Subcutaneous preadipocyte (primary cell): ENCODE measurements at places on chromosomes 12 and 14. TPM values are rescaled to one million over a fixed set of nuclear protein-coding genes. Genes with fewer than 3 reads are reported as not detected.

Gene NDRG2
- 1.1 TPM in 1 of 2 replicates, not detected in the other for total RNA-seq

Gene BHLHE41
- total RNA-seq: 1.1 and 3.7 TPM in 2 replicates

Gene RNF212B
- total RNA-seq: not detected in 2 replicates

Gene HCAR3
- total RNA-seq: not detected in 2 replicates

Gene ESR2
- under 0.01 TPM in 1 of 2 replicates, not detected in the other for total RNA-seq

Gene WSCD2
- total RNA-seq: not detected in 2 replicates

Gene FGF6
- not detected in 2 replicates for total RNA-seq

Gene SNAPC1
- 10.0 and 11.8 TPM in 2 replicates for total RNA-seq

Gene USP15
- 58.1 and 60.8 TPM in 2 replicates for total RNA-seq

Gene EML5
- under 0.01 TPM in 1 of 2 replicates, not detected in the other for total RNA-seq

Gene MANSC4
- total RNA-seq: not detected in 2 replicates

Gene OR4Q3
- not detected in 2 replicates for total RNA-seq

Gene ATL1
- 2.0 and 5.5 TPM in 2 replicates for total RNA-seq

Gene ITGB7
- total RNA-seq: 0.78 and 1.1 TPM in 2 replicates

Gene OR6C65
- not detected in 2 replicates for total RNA-seq

Gene CLEC14A
- total RNA-seq: 0.20 TPM in 1 of 2 replicates, not detected in the other

Gene PLEKHG7
- total RNA-seq: not detected in 2 replicates

Gene GDF3
- not detected in 2 replicates for total RNA-seq

Gene SLC6A13
- total RNA-seq: under 0.01 TPM in 1 of 2 replicates, not detected in the other

Gene MYRFL
- not detected in 2 replicates for total RNA-seq

Gene ADGRD1
- total RNA-seq: 0.39 and 1.5 TPM in 2 replicates

Gene GYS2
- total RNA-seq: not detected in 2 replicates

Gene CDK17
- total RNA-seq: 64.3 and 73.3 TPM in 2 replicates

Gene LRFN5
- total RNA-seq: 1.4 and 6.6 TPM in 2 replicates

Gene BBOF1
- total RNA-seq: 4.3 and 6.2 TPM in 2 replicates

Gene FLVCR2
- total RNA-seq: 4.0 and 5.9 TPM in 2 replicates

Gene ADAM21
- total RNA-seq: 0.37 and 0.39 TPM in 2 replicates

Gene RNU7-1
- not detected in 2 replicates for total RNA-seq

Gene HOXC13
- total RNA-seq: not detected in 2 replicates

Gene HOXC6
- 2.9 and 3.7 TPM in 2 replicates for total RNA-seq

Gene RIC8B
- total RNA-seq: 9.2 and 10.9 TPM in 2 replicates

Gene UTP20
- total RNA-seq: 25.7 and 42.8 TPM in 2 replicates

Gene TMX1
- 53.6 and 64.3 TPM in 2 replicates for total RNA-seq

Gene ANO4
- 1.8 and 4.3 TPM in 2 replicates for total RNA-seq

Gene RNASE7
- total RNA-seq: not detected in 2 replicates

Gene VWF
- total RNA-seq: 1.2 and 1.5 TPM in 2 replicates

Gene TTC9
- total RNA-seq: under 0.01 TPM in 1 of 2 replicates, not detected in the other

Gene INHBE
- not detected in 2 replicates for total RNA-seq

Gene TEDC1
- total RNA-seq: 8.5 and 15.6 TPM in 2 replicates

Gene MYBPC1
- total RNA-seq: not detected in 2 replicates

Gene PLA2G1B
- not detected in 2 replicates for total RNA-seq

Gene KRT79
- total RNA-seq: not detected in 2 replicates
